ENCODE measurements at places on chromosomes 3 and 15.

GRCh38 chr15:35136321-35137189 is 51.5 kb upstream of the NANOGP8 start:
- no peak for DNase-seq

DNA sequence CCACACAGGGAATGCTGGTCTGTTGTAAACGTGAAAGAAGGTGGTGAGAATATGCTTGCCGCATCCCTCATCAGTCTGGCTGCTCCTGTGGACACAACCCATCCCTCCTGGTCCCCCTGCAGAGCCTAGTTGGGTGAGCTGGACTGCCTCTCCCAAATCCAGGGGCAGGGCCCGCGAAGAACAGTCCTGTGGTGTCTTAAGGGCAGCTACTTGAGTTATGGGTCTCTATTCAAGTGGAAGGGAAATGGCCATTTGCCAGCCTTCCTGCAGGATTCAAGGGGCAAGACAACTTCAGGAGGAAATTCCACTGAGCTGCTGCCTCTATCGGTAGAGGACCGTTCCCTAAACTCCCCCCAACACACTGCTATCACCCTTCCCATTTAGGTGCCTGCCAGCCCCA is 98.9 kb downstream of the IQSEC1 start:
- no peak for DNase-seq

DNA sequence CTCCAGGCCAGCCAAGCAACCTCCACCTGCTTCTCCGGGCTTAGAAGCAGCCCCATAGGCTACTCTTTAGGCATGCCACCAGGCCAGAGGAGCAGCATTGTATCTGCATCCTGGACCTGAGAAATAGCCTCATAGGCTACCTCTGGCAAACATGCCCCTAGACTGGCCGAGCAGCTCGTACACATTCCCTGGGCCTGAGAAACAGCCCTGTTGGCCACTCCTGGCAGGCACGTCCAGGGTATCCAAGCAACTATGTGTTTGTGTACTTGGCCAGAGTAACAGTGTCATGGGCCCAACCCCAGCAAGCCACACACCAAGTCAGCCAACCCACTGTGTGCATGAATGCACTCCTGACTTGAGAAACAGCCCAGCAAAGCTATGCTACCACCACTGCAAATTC is 498.7 kb upstream of the CDIN1 start:
- DNase-seq, result no peak

DNA sequence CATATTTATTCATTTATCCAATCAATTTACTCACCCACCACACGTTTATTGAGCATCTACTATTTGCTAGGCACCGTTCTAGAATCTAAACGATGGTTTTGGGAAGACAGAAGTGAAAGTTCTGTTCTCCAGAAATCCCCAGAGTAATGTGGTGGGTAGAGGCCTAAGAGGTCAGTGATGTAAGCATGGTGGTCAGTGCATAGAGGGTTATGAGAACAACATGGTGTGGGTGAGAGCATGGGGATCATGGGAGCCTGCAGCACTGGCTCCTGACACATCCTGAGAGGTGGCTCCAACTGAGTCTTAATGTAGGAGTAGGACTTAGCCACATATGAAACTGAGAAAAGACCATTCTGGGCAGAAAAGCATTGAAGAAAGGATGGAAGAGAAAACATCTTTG is 85.3 kb upstream of the TNFAIP8L3 start:
- no peak for DNase-seq

DNA sequence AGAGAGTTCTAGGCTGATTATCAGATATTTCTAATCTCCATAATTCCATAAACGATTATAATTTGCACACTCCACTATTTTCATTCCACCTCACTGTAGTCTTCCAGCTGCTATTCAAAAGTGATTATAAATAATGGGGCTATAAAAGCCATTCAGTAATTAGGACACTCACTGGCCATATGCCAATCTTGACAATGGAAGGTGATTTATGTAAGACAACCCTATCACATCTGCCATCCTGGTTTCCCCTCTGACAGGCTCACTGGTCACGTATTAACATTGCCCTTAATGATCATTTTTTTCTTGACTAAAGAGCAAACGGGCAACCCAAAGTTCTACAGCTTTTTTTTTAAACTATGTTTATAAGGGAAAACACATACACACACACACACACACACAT is 402.4 kb downstream of the MAGI1 start:
- DNase-seq, result no peak

DNA sequence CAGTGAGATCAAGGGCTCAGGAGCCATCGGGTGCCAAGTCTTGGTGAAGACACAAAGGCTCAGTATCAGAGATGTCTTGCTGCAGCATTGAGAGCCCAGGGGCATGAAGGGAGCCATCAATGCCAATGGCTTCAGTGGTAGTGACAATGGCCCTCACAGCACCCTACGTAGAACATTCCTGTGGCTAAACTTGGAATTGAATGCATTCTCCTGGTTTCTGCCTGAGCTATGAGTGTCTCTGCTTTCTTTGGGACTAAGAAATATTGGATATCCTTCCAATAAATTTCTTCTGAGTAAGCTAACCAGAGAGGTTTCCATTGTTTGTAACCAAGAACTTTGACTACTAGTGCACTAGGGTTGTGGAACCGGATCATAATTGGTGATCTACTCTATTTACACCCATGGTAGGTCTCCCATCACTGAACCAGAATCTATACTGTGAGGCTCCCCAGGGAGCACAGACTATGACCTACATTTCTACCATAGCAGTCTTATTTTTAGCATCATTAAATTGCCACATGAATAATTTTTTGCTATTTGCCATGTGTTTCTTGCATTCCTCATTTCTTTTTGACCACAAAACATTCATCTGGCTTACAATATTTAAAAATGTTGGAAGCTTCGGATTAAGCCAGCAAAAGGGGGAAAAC is 31.6 kb upstream of the PDZRN3 start:
- DNase-seq, result no peak

GRCh38 chr3:182671942-182672341 is 121.4 kb upstream of the ATP11B start:
- no peak for DNase-seq

DNA sequence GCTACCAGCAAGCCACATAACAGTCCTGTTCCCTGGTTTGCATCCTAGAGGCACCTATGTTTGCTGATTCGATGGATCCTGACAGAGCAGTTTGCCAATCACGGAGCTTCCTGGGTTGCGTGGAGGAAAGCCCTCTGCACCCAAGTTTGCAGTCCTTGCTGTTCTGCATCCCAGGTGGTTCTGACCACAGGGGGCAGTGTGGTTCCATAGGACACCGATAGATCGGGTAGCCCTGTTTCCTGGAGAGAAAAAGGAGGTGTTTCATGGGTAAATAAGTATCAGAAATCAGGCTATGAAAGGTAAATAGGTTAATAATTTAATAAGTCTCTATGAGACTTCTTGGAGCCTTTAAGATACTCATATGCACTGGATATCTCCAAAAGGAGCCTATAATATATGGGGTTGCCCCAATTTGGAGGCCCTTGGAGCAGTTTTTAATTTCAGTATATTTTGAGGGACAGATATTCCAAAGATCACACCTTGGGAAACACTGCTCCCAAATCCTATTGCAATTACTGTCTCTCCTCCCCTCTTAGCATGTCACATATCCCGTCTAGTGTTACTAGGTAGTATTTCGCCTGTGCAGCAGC is 194.6 kb upstream of the TPM1 start:
- DNase-seq, result peak; percentile 40

Measured in activated CD4-positive, CD25-positive, alpha-beta regulatory T cell treated with anti-CD3 and anti-CD28 coated beads, Interleukin-2, amount 50 U/mL, for 72 hours (primary cell).